Activated T-helper 1 cell treated with anti-CD3 and anti-CD28 coated beads, Interleukin-12 subunit alpha, Interleukin-12 subunit beta, Interleukin-2, Interleukin-4 antibody, amounts not matched to agents 30 ng/mL and 10 ng/mL and 1 ng/mL, durations not matched to agents 14 hours and 24 hours and 36 hours (primary cell): ENCODE measurements at places on chromosomes 16 and 17. TPM values are rescaled to one million over a fixed set of nuclear protein-coding genes. Genes with fewer than 3 reads are reported as not detected.
A peak's percentile ranks its signal among the peaks of the same experiment; 100 is the strongest.

- no peak for DNase-seq
Measured at GRCh38 chr17:29642171-29642611, 19.5 kb upstream of the CORO6 start.

DNA sequence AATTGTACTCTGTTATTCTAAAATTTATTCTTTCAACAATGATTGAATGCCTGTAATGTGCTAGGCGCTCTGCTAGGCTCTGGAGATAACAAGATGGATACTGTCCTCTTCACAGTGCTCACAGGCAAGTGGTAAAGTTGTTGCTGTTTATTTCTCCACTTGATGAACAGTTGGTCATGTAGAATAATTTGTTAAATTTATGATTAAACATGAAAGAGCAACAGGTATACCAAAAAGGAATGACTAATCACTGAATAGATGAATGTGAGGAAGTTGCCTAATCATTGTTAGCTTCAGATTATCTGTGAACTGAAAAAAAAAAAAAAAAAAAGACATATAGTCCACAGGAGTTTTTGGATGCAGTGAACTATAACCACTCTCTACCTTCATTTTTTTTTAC, 62.3 kb downstream of the NFATC3 start:
- DNase-seq, result no peak

DNA sequence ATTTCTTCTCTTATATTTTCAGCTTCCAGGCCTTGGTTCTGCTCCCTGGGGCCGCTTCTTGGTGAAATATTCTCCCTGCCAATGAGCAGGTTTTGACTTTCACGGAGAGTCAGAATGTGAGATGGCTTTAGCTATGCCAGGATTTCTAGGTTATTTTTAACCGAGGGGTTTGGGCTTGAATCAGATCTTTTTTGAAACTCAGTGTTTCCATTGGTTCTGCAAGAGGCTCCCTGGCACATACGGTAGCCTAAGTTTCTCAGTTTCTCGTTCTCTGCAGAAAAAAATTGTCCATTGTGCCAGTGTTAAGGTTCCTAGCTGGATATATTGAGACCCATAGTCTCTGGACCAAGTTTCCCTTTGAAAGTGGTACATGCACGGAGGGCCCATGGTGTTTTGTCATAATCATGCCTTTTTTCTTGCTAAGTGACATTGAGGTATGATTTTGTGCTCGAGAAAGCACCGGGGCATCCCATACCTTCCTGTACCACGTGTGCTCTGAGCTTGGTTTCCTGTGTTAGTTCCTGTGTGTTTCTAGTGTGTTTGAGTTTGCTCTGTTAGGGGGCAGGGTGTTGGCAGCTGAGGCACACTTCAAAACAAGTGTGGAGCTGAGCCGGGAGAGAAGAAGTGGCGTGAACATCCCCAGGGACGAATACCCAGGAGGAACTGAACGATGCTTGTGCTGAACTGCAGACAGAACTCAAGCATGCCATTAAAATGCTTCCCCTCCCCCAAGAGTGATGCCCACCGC, 127.2 kb downstream of the HS3ST3B1 start:
- peak; percentile 54 for DNase-seq

DNA sequence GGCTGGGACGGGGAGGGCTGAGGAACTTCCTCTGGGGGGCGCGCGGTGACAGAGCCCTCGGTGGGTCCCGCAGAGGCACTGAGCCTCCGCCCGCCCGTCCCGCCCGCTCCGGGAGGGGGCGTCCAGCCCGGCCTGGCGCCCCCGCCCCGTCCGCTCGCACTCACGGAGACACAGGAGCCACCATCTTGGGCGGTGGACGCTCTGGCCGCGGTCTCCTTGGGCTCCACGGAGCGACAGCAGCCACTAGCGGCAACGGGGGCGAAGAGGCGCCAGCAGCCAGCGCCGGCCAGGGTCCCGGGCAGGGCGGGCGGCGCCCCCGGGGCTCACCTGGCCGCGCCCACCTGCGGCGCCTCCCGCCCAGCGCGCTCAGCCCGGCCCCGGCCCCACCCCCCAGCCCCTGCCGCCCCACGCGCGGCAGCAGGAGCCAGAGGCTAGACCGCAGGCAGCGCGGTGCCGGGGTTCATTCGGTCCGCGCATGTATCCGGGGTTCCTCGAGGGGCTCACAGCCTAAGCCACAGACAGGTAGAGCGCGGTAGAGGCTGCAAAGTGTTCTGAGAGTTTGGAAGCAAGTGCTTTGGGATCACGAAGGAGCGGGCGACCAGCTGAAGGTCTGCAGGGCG, at the start of gene C17orf113:
Gene C17orf113 (minus strand): TSS at position 209 of the 620 bp plus-strand sequence. CDS start 7,225 bp downstream, outside the sequence.
- DNase-seq, result no peak

GRCh38 chr17:9419932-9420453, 155.6 kb downstream of the STX8 start:
- no peak for DNase-seq

- no peak for DNase-seq
Measured at GRCh38 chr17:2950846-2951245, 112.6 kb downstream of the OR1D5 start.

DNA sequence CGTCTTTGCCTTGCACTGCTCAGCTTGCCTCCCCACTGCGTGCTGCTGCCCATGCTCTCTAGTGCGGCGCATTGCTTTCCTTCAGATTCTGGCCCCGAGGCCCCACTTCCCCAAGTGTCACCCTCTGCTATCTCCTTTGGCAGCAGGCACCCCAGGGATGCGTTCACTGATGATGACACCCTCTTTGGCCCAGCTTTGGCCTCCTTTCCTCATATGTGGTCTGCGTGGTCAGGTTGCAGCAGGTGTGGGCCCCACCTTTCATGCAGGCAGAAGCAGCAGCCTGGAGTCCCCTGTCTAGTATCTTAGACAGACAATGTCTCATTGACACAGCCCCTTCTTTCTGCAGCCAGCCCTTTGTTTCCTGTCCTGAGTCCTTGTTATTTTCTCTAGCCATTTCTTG, 4.8 kb upstream of the CCL3 start:
- no peak for DNase-seq

GRCh38 chr16:84986102-84986501, 25.2 kb downstream of the ZDHHC7 start:
- no peak for DNase-seq

Gene ACSF2
- total RNA-seq, result 8.8 and 11.3 TPM in 2 replicates

Gene GUCY2D
- total RNA-seq, result not detected in 2 replicates

Gene TLCD1
- 9.5 and 11.5 TPM in 2 replicates for total RNA-seq

Gene RAMP2
- not detected in 2 replicates for total RNA-seq

Gene MYO15A
- 0.31 and 0.34 TPM in 2 replicates for total RNA-seq

Gene CD300LG
- total RNA-seq, result not detected in 2 replicates
